ENCODE measurements at places on chromosomes 1 and 21. TPM values are rescaled to one million over a fixed set of nuclear protein-coding genes. Genes with fewer than 3 reads are reported as not detected.

- DNase-seq: no peak
Measured at GRCh38 chr1:88691540-88691939, 7.5 kb downstream of the PKN2 start.

DNA sequence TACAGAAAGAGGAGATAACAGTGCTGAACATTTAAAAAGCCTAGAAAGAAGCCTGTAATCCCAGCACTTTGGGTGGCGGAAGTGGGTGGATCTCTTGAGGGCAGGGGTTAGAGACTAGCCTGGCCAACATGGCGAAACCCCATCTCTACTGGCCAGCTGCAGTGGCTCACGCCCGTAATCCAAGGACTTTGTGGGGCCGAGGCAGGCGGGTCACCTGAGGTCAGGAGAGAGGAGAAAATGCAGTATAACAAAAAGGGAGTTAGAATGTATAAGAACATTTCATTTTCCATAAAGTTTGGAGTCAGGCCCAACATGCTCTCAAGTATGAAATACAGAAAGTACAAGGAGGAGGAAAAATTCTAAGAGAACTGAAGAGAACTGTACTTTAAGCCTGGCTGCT is 134.5 kb downstream of the SMYD3 start:
- DNase-seq: no peak

The LCE2B gene
- not detected for total RNA-seq

DNA sequence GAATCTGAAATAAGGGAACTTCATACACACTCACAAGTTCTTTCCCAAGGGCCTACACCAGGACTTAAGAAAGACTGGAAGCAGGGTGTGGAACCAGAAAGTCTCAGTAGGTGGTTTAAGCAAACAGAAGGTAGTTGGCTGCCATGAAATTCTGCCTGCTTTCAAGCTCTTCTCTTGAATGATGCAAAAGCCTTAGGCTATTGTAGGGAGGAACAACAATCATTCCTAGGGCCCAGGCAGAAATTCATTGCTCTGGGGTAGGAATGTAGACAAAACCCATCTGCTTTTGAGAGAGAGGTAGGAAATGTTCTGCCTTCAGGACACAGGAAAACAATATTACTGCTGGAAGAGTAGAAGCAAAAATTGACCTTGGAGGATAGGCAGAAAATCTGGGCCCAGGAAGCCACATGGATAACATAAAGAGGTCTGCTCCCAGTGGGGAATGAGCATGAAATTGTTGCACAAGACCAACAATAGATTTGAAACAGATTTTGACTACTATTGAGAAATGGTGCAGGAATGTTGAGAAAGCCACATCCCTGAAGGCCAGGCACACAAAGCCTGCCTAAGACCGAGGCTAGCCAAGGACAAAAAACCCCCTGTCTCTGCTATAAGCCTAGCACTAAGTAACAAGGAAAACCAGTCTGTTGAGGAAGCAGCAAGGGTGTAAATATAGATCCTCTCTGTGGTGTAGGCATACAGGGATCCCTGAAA is 22.7 kb upstream of the SFT2D2 start:
- no peak for DNase-seq

DNA sequence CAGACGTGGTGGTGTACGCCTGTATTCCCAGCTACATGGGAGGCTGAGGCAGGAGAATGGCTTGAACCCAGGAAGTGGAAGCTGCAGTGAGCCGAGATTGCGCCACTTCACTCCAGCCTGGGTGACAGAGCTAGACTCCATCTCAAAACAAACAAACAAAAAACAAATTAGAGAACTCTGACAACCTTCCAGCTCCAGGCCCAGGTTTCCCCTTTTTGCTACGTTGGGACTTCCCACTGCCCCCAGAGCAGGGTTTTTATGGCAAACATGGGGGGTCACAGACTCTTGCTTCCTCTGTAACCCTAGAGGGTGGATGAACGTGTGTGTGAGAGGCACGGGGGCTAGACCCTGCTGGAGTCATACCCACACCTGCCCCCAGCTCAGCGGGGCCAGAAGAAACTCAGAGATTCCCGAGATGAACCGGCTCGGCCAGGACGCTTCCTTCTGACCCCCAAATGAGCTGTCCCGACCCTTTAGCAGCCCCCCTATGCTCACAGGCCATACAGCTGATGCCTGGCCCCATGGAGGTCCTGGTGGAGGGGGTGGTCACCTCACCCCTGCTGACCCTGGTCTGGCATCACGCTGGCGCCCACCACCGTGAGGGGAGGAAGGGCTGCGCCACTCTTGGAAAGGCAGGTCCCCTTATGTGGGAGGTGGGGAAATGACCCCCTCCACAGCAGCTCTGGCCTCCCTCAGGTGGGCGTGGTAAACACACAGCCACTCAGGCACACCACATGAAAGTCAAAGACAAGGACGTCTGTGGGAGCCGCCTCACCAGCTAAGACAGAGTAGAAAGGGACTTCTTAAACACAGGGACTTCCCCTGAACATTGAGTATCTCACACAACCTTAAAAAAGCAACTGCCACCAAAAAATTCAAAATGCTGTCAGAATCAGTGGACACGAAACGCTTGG is 7.1 kb downstream of the GPR157 start:
- DNase-seq: no peak

- DNase-seq: no peak
Measured at GRCh38 chr1:220880726-220881506, 1.7 kb downstream of the HLX start.

The SYPL2 gene
- 1.1 TPM for total RNA-seq

The SPRR1A gene
- not detected for total RNA-seq

- DNase-seq: no peak
Measured at GRCh38 chr1:14067711-14068110, 367.7 kb downstream of the PRDM2 start.

The NAV1 gene
- 288 TPM for total RNA-seq

DNA sequence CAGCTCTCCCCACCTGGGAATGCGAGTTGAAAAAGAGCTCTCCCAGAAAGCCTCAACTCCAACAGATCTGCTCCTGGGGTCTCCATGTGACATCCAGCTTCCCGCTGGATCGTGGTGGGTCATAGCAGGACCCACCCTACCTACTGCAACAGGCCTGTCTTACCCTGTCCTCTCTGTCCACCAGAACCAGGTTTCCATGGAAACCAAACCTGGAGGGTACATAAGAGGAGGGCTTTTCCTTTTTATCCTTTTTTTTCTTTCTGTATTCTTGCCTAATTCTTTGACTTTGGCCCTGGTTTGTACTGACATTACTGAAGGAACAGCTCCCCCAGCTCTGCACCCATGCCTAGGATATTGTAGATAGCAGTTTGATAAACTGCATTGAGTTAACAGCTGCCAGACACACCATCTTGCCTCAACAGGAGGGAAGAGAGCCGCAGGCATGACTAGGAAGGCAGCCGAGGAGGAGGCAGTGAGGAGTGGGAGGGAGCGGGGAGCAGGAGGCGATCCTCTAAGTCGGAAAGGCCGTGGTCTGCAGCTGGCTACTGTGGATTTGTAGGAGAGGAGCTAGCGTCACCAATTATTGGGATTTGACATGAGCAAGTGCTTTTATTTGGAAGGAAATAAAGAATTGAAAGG is 9.7 kb upstream of the FMOD start:
- no peak for DNase-seq

- no peak for DNase-seq
Measured at GRCh38 chr1:69077633-69078032, 490.1 kb upstream of the LRRC7 start.

DNA sequence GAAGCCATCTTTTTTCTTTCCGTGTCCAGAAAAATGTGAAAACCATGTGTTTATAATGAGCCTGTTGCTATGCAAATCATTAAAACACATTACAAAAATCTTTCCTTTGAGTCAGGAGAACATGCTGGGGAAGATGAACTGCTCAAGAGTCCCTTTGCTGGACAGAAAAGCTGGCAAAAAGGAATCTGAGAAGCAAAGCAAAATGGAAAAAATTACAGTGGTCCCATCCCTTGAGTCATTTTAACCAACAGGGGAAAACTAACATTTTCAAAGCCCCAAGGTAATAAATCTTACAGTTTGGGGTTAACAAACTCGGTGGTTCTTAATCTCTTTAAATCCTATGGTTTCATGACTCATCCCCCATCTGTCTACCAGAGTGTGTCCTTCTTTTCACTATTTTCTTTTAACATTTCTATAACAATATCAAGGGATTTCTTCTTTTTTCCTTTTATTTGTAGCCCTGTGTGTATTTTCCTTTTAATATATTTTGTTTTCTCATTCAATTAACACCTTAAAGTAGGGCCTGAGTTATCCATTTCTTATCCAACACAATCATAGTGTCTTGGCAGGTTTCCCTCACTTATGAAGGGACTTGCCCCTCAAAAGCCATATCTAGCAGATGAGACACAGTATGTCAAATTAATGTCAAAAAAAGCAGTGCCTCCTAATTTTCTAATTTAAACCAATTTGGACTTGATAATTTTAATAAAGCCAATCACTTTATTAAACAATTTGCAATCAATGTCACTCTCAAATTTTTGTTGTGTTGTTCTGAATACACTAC is 105.4 kb downstream of the PTPN14 start:
- DNase-seq: no peak

The DYNLT5 gene
- 0.35 TPM for total RNA-seq

The ADGRL4 gene
- total RNA-seq: 9.5 TPM

DNA sequence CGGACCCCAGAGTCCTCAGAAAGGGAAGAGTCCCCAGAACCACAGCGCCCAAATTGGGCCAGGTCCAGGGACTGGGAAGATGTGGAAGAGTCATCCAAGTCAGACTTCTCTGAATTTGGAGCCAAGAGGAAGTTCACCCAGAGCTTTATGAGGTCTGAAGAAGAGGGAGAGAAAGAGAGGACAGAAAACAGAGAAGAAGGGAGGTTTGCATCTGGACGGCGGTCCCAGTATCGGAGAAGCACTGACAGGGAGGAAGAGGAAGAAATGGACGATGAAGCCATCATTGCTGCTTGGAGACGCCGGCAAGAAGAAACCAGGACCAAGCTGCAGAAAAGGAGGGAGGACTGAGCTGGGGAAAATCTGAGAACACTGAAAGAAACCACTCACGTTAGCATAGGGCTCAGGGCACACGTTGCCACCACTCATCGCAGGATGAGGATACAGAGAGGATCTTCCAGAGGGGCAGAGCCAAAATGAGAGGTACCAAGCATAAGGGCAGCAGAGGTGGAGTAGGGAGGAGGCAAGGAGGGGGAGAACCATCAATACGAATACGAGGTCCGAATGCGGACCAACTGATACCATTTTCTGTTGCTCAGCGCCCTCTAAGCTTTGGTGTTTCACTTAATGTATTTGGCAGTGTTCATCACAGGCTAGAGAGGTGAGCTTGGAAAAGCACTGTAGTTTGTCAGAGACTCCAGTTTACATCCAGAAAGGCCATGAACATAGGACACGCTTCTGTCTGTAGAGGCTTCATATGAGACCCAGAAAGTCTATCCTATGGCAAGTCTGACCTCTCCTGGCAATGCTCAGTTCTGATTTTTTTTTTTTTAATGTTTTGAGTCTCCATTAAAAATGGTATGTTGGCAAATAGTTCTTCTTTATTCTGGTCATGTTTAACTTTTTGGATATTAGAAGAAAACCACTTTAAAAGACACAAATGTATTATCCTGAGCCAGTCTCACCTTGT is 34.7 kb downstream of the STYXL2 start:
- no peak for DNase-seq

- no peak for DNase-seq
Measured at GRCh38 chr1:211335522-211336157, 9.0 kb downstream of the TRAF5 start.

GRCh38 chr1:147177611-147178380 is 5.5 kb upstream of the PRKAB2 start:
- no peak for DNase-seq

- DNase-seq: no peak
Measured at GRCh38 chr1:232267837-232268598, 361.9 kb downstream of the SIPA1L2 start.

The TNFRSF8 gene
- not detected for total RNA-seq

- no peak for DNase-seq
Measured at GRCh38 chr1:113804421-113805255, 7.6 kb downstream of the RSBN1 start.

The MXRA8 gene
- 440 TPM for total RNA-seq

The C1orf167 gene
- not detected for total RNA-seq

The MTMR11 gene
- total RNA-seq: 14.8 TPM

The S100A6 gene
- total RNA-seq: 0.99 TPM

The MX1 gene
- 5.0 TPM for total RNA-seq

The KRTAP19-1 gene
- total RNA-seq: not detected

Data from osteocyte (in vitro differentiated cells).